ENCODE measurements at places on chromosomes 1 and 21.

- DNase-seq = no peak
Measured at GRCh38 chr1:235313262-235313661, 14.7 kb downstream of the ARID4B start.

GRCh38 chr21:43930848-43931375, 65.9 kb downstream of the AGPAT3 start:
- no peak for DNase-seq

- no peak for DNase-seq
Measured at GRCh38 chr21:34794686-34795085, 125.9 kb downstream of the CLIC6 start.

DNA sequence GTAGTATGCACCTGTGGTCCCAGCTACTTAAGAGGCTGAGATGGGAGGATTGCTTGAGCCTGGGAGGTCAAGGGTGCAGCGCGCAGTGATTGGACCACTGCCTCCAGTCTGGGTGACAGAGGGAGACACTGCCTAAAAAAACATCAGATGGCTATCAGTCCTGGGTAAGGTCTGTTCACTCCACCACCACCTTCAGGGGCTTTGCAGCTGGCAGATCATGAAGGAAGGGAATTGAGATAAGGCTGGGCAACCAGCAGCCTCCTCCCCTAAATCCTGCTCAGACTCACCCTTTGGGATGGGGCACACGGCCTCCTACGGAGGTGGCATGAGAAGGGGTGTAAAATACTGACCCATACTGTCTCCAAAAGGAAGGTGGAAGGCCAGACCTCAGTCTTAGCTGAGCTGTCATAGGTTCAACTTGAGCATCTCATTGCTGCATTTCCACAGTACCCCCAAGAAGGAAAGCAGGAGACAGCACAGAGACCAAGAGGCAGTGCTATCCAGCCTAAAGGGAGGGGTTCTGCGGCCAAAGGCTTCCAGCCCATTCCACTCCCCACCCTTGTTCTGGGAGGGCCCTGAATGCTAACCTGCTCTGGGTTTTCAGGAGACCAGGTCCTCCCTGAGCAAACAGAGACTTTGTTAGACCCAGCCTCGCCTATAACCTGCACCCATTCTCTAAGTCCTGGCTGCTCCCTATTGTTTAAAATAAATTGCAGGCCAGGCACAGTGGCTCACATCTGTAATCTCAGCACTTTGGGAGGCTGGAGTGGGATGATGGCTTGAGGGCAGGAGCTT, 13.7 kb downstream of the SLC45A3 start:
- no peak for DNase-seq

GRCh38 chr1:172451002-172451443, 7.2 kb upstream of the PIGC start:
- no peak for DNase-seq

- DNase-seq = no peak
Measured at GRCh38 chr1:36156329-36157114, 562 bp downstream of the MAP7D1 start.

GRCh38 chr1:45982359-45982758, 150.1 kb downstream of the PIK3R3 start:
- no peak for DNase-seq

GRCh38 chr1:243964915-243965314, 86.2 kb upstream of the ZBTB18 start:
- no peak for DNase-seq

GRCh38 chr1:25246600-25247023, 642 bp downstream of the RSRP1 start:
- no peak for DNase-seq
